ENCODE measurements at places on chromosomes 4 and X.

- DNase-seq: no peak
Measured at GRCh38 chrX:15194146-15194545, 75.7 kb downstream of the ASB9 start.

DNA sequence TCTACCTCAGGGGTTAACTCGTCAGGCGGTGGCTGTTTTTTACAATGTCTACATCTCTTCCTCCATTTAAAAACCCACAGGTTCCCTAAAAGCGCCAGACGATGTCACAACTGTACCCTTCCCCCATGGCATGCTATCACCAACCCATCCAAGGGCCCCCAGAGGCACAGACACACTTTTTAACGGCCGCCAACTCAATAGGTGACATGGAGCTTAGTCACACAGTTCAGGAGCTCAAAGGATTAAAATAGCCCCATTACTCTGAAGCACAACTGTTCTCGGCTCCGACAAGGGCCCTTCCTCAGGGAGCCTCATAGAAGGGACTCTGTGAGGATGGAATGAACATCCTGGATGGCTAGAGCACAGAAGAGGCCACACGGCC lies 12.4 kb downstream of the SH3KBP1 start:
- no peak for DNase-seq

DNA sequence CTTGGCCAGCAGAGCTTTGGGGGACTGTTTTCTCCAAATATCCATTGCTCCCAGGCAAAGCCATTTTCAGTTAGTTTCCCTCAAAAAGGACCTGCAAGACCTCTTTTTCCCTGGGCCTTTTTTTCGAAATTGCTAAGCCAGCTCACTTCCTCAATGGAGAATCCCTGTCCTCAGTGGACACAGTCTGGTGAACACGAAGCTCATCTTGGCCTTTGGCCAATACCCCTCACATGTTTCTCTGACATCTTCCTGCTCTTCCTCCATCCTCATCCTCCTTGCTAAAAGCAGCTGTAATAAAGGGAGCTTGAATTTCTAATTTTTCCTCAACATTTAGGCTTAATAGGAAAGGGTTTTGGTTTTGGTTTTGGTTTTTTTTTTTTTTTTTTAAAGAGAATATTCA lies 17.6 kb upstream of the PRPS1 start:
- DNase-seq: no peak

- DNase-seq: no peak
Measured at GRCh38 chr4:56185901-56186300, 201.4 kb downstream of the AASDH start.

DNA sequence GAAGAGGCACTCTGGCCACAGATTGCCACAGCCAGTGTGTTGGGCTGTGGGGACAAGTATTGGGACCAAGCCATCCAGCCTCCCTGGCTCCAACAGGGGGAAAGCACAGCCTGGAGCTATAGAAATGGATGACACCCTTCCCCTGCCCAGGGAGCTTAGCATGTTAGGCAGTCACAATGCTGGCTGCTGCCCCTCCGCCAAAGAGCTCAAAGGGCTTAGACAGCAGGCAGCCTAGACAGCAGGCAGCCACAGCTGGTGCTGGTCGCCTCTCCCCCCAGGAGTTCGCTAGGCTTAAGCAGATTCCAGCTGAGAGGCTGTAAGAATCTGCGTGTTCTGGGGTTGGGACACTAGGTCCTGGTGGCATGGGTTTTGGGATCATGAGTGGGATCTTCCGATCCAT lies 94.5 kb upstream of the MXRA5 start:
- no peak for DNase-seq

GRCh38 chr4:184906480-184907097 lies 80.8 kb upstream of the ACSL1 start:
- DNase-seq: no peak

GRCh38 chr4:182738283-182739047 lies 178.7 kb downstream of the DCTD start:
- no peak for DNase-seq

DNA sequence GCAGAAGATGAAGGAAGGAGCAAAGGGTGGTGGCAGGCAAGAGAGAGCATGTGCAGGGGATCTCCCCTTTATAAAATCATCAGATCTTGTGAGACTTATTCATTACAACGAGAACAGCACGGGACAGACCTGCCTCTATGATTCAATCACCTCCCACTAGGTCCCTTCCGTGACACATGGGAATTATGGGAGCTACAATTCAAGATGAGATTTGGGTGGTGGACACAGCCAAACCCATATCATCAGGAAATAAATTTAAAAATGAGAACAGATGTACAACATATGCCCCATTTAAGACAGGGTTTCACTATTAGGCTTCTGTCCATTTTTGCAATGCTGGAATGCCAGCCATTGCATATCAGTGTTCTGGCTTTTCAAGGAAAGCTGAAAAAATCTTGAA lies 346.7 kb upstream of the SLIT2 start:
- no peak for DNase-seq

DNA sequence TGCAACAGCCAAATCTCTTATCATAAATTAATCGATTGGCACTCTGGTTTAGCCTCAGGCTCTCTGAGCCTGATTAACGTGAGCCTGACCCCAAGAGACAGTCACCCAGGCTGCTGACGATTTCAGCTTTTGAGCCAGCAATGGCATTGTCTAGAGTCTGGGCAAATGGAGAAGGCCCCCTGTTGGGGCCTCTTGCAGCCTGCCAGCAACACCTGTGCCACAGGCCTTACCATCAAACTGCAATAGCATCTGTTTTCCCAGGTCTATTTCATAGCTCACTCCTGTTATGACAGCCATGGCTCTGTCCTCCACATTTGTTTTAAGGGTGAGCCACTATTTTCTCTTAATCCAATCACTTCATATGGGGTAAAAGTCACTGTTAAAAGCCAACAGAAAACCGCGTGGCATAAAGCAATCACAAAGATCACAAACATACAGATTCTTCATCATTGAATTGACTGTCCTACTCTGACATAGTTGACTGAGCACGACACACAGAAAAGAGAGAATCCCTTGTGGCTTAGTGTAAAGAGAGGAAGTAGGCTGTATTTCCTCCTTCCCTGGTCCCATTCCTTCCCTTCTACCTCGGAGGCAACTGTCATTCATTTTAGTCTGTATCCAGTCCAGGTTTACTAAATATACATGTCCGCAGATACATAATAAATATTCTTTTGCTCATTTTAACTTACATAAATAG lies 47.8 kb downstream of the SLC9A7 start:
- no peak for DNase-seq

GRCh38 chrX:111483135-111483534 lies 28.3 kb upstream of the SERTM2 start:
- no peak for DNase-seq

DNA sequence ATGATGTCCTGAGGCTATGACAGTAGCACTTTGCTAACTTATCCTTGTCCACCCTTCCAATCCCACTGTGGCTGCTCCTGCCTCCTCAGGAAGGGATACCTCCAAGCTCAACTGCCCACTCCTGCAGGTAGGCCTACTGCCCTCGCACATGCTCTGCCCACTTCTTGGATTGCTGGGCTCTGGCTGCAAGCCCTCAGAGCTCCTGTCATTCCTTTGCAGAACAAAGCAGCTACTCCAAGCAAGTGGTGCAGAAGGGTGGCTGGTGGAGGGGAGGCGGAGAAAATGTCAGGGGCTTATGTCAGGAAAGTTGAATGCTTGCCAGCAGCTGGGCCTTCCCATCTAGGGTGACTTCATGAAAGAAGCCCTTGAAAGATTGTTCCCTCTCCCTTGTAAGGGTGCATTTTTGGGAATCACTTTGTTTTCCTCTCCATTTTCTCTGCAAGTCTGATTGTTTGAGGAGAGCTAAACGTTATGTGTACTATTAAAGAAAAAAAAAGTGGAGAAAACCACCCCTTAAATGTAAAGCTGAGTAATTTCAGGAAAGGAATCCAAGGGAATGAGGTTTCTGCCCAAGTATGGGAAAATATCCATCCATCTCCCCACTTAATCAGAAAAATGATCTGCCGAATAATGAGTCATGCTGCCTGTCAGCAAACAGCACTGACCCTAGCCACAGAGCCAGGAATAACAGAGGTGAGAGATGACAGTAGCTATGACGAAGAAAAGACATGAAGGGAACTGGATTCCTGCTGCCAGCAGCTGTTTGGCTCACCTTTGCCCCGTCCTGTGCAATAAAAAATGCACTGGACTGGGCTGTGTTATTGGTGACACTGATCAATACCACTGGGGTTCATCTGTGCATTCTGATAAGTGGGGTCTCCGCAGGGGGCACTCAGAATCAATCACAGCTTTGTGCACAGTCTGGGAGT lies 102.0 kb downstream of the RTL5 start:
- no peak for DNase-seq

DNA sequence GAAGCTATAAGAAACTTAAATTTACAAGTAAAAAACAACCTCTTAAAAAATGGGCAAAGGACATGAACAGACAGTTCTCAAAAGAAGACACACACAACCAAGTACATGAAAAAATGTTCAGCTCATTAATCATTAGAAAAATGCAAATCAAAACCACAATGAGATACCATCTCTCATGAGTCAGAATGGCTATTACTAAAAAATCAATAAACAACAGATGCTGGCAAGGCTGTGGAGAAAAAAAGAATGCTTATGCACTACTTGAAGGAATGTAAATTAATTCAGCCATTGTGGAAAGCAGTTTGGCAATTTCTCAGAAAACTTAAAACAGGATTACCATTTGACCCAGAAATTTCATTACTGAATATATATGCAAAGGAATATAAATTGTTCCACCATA lies 666.3 kb upstream of the GRIA3 start:
- DNase-seq: no peak

GRCh38 chrX:56788229-56788628 lies 59.2 kb downstream of the NBDY start:
- no peak for DNase-seq

DNA sequence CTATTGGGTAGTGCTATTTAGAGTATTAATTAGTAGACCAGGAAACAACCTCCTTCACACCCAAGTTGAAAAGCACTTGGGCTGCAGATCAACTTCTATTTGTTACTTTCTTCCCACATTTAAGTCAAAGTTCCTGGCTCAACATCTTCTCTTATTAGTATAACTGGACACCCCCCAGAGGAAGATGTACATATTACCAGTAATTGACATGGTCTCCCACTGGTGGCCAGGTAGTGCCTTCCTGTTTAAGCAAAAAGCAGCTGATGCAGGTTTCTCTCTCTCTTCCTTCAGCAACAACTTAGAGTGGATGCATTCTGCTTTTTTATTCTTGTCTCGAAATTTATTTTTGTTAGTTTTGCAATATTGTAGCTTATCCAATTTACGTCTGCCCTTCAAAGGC lies 438.1 kb downstream of the GBA3 start:
- DNase-seq: no peak

DNA sequence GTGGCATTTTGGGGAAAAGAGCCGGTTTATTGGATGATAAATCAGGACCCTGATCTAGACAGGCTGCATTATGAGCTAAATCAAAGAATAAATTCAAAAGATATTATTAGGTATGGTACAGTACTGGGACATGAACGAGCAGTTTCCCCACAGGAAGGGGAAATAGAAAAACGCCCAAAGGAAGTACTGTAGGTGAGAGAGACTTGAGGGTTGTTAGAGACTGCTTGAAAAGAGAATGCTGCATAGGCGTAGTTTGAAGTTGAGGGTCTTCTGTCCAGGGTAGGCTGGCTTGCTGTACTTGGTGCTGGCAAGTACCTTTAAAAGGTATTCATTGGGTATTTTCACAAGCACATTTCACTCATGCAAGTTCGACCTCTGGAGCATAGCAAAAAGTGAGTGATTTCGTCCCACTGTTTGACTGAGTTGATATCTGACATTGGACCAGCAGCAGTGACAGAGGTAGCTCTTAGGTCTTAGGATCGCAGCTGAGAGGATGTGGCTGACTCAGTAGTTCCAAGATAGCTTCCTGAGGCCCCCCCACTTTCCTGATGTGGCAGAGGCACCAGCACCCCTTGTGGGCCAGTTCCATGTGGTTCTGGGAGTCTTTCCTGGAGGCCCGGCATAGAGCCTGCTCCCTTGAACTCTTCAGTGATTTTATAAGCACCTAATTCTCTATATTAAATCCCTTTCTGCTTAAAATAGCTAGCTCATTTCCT lies 64.3 kb downstream of the TMEM131L start:
- no peak for DNase-seq

DNA sequence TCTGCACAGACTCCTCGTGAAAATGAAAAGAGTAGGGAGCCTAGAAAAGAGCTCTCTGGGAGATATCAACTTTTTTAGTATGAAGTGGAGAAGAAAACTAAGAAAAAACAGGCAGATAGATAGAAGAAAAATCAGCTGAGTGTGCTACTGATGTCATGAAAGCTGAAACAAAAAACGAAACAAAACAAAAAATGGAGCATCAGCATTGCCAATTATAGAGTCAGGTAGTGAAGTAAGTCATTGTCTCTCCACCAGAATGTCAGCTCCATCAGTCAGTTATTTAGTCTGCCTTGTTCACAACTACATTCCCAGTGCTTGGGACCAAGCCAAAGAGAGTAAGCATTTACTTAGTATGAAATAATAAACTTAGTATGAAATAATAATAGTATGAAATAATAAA lies 595.1 kb downstream of the STPG2 start:
- no peak for DNase-seq

- no peak for DNase-seq
Measured at GRCh38 chr4:86416081-86416480, 56.2 kb upstream of the MAPK10 start.

DNA sequence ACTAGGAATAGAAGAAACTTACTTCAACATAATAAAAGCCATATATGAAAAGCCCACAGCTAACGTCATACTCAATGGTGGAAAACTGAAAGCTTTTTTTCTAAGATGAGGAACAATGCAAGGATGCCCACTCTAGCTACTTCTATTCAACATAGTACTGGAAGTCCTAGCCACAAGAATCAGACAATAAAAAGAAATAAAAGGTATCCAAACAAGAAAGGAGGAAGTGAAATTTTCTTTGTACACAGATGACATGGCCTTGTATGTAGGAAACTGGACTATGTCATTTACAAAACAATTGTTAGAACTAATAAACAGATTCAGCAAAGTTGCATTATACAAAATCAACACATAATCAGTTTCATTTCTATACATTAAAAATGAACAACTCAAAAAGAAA lies 25.5 kb upstream of the NXT2 start:
- DNase-seq: no peak

DNA sequence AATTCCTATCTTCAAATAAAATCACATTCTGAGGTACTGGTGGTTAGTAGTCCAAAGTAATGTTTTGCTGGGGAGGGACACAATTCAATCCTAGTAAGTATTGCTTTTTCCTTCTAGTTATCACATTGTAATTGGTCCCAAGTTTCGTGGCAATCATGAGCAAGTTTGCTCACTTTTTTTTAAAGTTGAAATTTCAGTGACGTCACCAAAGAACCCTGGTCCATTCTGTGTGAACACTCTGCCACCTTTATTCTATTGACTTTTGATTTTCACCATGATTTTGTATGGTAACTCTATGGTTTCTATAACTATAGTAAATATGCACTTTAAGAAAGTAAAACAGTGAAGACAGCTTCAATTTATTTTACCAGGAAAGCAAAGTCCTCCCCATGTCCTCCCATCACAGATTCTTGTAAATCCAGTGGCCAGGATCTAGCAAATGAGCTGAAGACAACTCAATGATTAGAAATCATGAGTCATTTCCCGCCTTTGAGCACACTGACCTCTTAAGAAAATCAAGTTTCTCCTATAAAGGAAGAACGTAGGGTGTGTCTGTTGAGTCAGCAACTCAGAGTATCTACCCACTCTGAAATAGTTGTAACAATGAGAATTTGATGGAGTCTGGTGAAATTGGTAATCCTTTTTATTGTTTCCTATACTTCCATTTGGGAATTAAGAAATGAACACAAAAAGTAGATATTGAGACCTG lies 1306.6 kb upstream of the PABPC4L start:
- DNase-seq: no peak
